ENCODE measurements at places on chromosomes 13 and 19.

DNA sequence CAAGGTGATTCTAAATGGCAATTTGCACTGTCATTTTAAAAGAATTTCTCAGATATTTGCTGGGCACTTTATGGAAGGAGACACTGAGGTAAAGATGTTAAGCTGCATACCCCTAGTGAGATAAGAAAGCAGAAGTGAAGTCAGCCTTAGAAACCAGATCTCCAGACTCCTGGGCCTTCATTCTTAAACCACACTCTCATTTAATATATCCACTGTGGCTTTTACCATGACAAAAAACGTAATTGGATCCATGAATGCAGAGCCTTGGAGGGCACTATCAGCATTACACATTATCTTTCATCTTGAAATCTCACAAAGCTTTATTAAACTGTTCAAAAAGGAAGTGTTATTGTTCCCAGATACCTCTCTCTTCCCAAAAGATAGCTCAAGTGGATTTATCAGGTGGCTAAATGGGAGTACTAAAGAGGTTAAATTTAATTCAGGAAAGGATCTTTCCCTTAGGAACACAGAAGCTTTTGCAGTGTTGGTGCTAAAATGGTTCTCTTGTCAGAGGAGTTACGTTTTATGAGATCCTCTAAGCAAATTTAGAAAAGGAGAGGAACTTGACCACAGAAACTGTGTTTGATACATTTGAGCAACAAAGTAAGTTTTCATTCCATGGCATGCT lies 1060.4 kb downstream of the EFNB2 start:
- DNase-seq = no peak

DNA sequence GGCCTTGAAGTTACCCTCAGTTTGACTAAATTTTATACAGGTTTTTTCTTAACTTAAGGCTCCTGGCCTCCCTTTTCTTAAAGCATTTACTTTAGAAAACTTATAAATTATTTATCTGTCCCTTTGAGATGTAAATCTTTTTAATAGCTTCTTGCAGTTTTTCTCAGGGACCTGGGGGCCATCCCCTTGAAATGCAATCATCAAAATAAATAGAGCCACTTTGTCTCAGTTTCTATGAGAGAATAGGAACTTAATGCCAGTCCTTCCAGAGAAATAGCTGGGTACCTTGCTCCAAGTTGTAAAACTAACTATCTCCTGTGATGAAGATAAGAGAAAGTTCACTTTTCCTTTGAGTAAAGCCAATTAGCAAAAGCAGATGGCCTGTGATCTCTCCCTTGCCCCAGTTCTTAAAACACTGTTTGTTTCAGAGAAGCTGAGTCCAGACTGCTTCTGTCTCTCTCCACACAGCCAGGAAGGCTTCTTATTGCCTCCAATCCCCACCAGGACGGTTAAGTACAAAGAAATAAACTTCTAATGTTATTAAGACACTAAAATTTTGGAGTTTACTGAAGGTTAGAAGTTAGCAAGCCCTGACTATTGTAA lies 913.1 kb downstream of the OLFM4 start:
- DNase-seq = no peak

DNA sequence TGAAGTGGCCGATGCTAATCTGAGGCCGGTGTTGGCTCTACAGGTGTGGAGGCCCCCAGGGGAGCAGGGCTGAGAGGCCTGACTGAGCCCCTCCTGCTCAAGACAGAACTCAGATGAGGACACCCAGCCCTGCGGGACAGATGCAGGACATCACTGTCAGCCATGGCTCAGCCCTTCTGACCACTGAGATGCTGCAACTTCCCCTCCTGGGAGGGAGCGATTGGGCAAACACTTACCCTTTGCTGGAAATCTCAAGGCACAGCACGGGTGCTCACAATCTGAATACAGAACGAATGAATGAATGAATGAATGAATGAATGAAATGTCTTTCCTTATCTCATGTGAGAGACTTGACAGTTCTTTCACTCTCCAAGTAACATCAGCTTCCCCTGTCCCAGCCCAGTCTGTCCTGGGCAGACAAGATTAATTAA lies 3.5 kb upstream of the SIGLEC7 start:
- no peak for DNase-seq

GRCh38 chr13:98048265-98048664 lies 94.6 kb upstream of the FARP1 start:
- no peak for DNase-seq

GRCh38 chr19:48859711-48860572 lies 8.5 kb downstream of the PLEKHA4 start:
- peak; percentile 55 for DNase-seq

GRCh38 chr19:12783849-12784393 lies 7.4 kb upstream of the JUNB start:
- peak; percentile 57 for DNase-seq

- peak; percentile 71 for DNase-seq
Measured at GRCh38 chr19:51473009-51473707, 5.2 kb upstream of the CEACAM18 start.

DNA sequence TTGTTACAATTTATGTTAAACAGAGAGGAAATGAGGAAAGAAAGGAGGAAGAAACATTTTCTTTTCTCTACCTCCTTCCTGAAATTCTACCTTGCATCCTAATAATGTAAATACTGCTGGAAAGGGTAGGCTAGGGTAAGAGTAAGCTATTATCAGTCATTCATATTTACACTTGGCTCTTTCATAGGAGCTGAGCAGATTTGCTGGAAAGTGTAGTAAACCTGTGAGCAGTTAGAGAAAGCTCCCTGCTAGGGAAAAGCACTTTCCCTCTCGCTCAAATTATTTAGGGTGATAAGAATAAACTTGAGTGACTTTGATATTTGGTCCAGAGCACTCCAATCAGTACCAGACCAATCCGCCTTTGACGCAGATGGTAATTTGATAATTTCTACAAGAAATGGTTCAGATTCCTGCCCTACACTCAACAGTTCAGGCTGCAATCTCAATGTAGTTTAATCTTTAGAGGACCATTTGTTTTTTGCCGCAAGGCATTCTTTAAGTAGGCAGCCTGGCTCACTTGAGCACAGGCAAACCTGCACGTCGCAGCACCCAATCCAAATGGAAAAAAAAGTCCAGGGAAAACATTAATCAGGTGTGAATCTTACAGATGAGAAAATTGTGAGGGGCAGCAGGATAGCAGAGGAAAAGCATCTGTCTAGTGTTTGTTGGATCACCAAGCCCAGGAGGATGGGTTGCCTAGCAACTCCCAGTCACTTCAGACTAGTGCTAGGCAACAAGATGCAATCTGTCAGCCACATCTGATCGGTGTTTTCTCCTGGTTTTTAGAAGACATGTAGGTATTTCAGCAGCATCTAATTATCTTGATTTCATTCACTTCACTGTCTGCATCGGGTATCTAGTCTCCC lies 68.6 kb upstream of the KL start:
- no peak for DNase-seq

DNA sequence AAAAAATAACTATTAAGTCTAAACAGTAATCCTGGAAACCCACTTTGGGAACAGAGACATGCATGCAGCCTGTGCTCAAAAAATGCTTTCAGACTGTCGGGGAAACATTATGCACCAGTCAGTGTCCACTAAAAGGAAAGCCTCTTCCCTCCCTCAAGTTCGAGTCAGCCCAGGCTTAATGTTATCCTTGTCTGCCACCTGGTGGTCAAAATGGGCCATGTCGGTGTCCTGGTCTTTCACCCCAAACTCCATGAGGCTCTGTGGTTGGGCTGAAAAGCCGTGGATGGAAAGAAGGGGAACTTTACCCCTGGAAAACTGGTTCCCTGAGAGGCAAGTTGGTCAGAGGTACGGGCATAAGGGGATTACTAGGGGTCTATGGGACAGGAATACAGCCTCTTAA lies 88.4 kb upstream of the ZNF492 start:
- DNase-seq = peak; percentile 2

GRCh38 chr19:16289594-16289993 lies 35.0 kb upstream of the KLF2 start:
- DNase-seq = peak; percentile 27

- DNase-seq = no peak
Measured at GRCh38 chr13:72462726-72463125, 264.7 kb downstream of the MZT1 start.

DNA sequence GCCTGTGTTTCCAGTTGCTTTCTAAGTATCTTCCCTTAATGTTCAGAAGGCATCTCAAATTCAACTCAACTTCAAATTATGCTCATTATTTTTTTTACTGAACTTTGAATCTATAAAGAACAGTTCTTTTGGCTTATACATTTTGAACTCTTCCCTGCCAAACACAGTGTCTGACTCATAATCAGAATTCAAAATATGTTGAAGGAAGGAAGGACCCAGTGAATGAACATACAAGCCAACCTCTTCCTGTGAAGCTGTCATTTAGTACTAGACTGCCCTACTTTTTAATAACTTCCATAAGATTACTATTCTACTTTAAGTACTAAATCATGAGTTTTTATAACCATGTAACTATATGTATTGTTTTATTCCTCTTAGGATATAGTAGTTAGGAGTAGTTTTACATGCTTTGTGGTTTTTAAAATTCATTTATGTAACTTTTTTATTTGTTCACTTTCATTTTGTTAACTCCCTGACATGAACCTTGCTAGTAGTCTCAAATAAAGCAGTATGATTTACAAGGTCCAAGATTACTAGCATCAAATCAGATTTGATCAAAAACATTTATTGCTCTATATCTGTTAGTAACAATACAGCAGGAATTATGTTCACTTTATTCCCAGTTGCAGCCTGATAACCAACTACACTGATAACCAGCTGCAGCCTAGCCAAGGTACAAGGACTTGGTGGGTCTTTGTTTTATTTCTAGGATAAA lies 6.4 kb downstream of the NUDT15 start:
- no peak for DNase-seq

DNA sequence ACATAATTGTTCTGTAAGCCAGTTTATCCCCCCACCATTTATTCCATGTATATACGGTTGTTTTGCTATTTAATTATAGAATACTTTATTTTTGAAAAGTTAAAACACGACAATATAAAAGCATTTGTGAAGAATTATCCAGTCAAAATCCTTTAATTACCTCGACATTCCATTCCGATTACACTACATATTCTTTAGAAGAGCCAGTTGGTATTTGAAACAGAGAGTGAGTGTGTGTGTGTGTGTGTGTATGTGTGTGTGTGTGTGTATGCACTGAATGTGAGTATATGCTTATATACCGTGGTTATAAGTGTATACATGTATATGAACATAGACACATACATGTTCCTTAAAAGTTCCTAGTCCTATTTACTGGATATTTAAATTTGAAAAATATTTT lies 87.8 kb upstream of the KLF5 start:
- DNase-seq = no peak

- DNase-seq = no peak
Measured at GRCh38 chr13:61123538-61124289, 291.9 kb downstream of the PCDH20 start.

DNA sequence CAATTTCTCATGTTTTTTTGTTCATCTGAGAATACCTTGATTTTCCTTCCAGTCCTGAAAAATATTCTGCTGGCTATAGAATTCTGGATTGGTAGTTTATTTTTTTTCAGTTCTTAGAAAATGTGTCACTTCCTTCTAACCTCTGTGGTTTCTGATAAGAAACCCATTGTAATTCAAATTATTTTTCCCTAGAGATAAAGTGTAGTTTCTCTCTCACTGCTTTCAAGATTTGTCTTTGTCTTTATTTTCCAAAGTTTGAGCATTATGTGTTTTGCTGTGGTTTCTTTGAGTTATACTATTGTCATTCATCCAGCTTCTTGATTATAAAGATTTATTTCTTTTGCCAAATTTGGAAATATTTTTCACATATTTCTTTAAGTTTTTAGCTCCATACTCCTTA lies 324.0 kb upstream of the SPRY2 start:
- DNase-seq = no peak

DNA sequence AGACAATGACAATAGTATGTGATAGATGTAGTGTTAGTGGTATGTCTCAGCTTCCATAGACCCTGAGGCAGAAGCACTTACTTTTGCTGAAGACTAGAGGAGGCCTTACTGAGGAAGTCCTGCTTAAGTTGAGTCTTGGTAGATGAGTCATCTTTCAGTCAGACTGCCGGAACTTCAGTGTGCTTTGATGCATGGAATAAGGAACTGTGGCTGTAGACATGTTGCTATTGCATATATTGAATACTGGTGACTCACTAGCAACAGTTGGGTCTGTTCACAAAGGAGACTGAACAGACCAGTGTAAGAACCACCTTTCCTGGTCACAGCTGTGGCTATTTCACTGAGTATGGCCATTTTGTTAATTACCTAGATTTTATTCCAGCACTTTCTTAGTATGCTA lies 1000.6 kb downstream of the OLFM4 start:
- DNase-seq = no peak

GRCh38 chr13:102002287-102002686 lies 399.6 kb downstream of the FGF14 start:
- no peak for DNase-seq

- DNase-seq = no peak
Measured at GRCh38 chr13:28179974-28180373, 41.6 kb downstream of the PAN3 start.

DNA sequence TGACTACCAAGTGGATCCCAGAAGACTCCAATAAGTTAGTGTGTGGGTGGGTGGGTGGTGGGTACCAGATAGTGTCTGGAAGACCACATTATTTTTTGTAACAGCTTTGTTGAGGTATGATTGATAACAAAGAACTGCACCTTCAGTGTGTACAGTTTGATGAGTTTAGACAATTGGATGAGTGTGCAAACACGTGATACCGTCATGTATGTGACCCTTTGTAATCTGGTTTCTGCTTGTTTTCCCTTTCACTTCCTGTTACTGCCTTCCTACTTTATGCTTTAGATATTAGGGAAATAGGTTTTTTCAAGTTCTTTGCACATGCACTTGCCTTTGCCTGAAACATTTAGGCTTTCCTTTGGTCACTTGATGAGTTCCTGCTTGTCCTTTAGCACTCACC lies 8.5 kb downstream of the RPL21 start:
- DNase-seq = no peak

All from CD4-positive, alpha-beta T cell treated with Interferon alpha-2 for 1 hour (primary cell).